ENCODE measurements at places on chromosomes 3 and 15.

DNA sequence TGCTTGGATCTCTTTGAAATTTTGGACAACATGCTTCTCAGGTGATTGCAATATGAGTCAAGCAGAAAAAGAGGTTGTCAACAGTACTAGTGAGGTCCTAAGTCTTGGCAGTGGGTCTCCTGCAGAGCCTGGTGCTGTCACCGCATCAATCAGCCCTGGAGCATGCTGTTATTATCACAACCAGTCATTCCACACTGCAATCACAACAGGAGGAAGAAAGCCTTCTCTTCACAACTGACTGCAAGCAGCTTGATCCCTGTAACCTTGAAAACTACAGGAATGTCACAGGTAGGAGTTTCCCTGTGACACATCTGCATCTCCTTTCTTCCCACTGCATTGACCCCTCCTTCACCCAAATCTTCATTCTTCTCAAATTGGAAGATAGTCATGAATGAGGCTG is 451.1 kb upstream of the ATP11B start:
- no peak for DNase-seq

DNA sequence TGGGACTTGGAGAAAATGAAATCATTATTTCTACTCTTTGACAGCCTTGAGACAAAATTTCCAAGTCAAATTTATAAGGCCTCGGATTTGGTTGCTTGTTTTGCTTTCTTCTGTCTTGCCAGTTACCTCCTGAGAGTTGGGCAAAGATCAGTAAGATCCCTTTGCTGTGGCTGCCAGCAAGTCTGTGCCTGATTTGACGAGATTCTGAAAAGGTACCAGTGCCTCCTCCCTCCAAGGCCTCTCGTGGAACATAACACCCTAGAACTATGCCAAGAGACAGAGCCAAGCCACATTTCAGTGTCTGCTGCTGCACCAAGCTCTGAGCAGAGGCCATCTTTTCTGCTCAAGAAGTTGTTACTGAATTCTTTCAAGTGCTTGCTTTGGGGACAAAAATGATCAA is 61.0 kb downstream of the GTPBP8 start:
- no peak for DNase-seq

- no peak for DNase-seq
These were observed 7.3 kb downstream of the GRIP2 start for GRCh38 chr3:14532691-14533456.

GRCh38 chr15:89015412-89016097 is 72.7 kb upstream of the ABHD2 start:
- no peak for DNase-seq

- DNase-seq, result no peak
These were observed 118.0 kb downstream of the FOXP1 start for GRCh38 chr3:71465371-71466036.

- DNase-seq, result no peak
These were observed 256.3 kb upstream of the KCNH8 start for GRCh38 chr3:18892047-18892446.

GRCh38 chr15:41557673-41558399 is 1.2 kb upstream of the TYRO3 start:
- DNase-seq, result peak; percentile 71

GRCh38 chr3:127044996-127045395 is 62.1 kb downstream of the PLXNA1 start:
- no peak for DNase-seq

DNA sequence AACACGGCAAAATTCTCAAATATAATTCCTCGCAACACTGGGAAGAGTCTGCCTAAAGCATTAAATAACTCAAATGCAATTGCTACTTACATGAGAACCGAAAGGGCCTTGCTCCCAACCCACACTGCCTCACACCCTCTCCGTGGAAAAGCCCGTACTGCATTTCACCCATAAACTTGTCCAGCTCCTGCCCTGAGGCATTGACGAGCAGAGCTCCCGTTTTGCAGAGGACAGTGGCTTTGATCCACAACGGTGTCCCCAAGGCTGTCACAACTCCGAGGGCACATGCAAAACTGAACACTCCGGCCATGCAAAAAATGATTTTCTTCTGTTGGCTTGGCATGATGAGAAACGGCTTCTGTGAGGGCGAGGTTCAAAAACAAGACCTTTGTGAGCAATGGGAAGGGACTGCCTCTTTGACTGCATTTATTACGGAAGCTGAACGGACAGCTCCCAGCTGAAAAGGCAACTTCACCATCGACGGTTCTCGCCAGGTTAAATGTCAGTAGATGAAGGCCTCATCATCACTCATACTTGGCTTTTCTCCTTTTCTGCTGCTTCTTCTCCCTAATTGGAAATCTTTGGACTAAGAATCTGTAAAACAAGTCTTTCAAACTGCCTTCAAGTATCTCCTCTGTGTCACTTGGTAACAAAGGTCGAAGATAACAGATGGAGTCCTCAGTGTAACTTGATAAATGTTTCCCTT is at the start of gene CLRN1:
Gene CLRN1 (minus strand): TSS at position 362 of the 706 bp plus-strand sequence. CDS start 19 bp downstream, at position 343.
- DNase-seq, result no peak

- no peak for DNase-seq
These were observed 168.3 kb upstream of the TSC22D2 start for GRCh38 chr3:150239766-150240165.

DNA sequence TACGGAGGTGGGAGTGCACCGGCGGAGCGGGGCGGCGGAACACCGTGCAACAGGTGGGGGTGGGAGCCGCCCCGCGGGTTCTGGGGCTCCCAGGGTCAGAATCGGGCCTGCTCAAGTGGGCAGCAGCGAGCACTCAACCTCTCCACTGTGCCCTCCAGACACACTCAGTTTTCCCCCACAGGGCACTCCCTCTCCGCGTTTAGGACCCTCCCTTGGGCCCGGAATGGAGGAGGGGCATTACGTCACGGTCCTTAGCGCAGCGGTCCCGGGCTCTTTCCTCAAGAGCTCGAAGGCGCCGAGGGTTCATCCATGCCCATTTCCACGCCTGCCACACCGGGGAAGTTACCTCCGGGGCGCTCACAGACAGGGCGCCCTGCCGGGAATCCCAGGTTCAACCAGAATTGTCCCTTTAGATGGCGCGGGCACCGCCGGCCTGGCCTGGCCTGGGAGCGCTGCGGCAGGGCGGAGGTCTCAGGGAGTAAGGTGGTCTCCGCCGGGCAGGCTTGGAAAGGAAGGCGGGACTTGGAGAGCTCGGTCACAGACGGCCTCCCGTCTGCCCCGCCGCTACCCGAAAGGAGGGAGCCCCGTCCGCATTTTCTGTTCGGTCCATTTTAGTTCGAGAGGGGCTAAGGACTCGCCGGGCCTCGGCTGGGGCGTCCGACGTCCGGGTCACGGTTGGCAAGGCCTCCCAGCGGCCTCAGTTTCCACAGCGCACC is 5.1 kb downstream of the RNU6-1 start:
- peak; percentile 18 for DNase-seq

All from effector memory CD8-positive, alpha-beta T cell (primary cell).